Chondrocyte (in vitro differentiated cells): ENCODE measurements at places on chromosomes 2 and 18.

- no peak for DNase-seq
Observed at GRCh38 chr2:218036371-218036770, 32.7 kb upstream of the RUFY4 start.

DNA sequence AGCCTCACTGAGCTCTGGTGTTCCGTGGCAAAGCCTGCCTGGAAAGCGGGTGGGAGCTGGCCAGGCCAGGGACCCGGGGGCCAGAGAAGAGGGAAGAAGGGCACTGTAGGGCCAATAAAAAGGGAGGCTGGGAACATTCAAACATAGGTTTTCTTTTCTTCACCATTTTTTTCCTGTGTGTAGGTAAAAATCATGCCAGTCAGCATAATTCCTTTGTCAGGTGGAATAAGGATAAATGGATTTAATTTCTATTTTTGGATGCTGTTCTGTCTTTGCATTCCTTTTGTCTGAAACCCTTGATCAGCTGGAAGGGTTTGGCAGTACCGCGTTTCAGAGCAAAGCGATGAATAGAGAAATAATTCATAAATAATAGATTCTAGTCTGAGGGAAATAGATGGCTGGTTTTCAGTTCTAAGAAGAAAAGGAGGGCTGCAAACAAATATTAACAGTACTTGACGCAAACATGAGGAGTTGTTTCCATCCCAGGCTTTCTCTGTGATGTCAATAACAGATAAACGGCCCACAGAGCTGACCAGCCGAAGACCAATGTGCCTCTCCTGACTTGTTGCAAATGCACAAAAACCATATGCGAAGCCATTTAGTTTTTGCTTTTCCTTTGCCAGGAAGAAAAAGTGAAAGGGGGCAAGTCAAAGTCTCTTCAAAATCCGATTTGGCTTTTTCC is 384.4 kb downstream of the TSN start:
- no peak for DNase-seq

DNA sequence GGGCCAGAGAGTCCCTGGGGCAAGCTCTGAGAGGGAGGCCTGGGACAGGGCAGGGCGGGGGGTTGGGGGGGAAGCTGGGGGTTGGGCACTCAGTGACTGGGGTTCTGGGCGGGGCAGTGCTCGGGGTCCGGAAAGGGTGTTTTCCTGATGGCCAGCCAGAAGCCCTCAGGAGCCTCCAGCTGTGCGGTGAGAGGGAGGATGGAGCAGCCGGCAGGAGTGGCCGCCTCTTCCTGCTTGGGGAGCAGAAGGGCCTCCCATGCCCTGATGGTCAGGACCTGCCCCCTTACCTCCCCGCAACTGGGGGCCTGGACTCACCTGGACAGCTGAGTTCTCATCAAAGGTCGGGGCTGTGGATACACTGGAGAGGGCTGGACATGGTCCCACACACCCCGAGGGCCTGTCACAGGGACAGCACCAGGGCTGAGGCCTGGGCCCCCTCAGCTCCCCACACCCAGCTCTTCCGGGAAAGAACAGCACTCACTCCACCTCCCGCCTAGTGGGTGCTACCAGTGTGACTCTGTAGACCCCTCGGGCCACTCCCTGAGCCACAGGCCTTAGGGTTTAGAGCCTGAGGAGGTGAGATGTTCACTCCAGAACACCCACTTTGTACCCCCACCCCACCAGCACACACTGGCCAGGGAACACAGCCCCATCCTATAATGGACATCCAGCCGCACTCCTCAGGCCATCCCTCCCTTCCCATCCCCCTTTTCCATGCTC is 6.7 kb downstream of the SFTPB start:
- DNase-seq: no peak

- no peak for DNase-seq
Observed at GRCh38 chr2:220165401-220165800, 538.0 kb downstream of the SLC4A3 start.

DNA sequence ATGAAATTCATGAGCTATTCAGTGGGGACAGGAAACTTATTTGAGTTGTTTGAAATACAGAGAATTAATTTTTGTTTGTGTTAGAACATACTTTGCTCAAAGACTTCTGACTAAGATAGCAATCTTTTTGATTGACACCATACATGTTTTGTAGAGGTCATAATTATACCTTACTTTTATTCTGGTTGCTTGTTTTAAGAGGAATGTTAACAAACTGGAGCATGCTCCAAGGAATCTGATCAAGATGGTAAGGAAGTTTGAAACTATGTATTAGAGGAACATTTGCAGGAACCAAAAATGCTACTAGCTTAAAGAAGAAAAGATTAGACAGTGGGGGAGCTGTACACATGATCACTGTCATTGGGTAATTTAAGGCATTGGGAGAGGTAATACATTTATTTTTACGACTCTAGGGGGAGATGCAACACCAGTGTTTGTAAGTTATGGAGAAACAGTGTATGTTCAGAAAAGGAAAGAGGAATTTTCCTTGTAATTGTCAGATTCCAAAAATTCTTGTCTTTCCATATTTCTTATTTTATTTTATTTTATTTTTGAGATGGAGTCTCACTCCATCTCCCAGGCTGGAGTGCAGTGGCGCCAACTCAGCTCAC is 8.0 kb downstream of the AGFG1 start:
- no peak for DNase-seq

- no peak for DNase-seq
Observed at GRCh38 chr2:97963079-97963406, 32.7 kb downstream of the TMEM131 start.

DNA sequence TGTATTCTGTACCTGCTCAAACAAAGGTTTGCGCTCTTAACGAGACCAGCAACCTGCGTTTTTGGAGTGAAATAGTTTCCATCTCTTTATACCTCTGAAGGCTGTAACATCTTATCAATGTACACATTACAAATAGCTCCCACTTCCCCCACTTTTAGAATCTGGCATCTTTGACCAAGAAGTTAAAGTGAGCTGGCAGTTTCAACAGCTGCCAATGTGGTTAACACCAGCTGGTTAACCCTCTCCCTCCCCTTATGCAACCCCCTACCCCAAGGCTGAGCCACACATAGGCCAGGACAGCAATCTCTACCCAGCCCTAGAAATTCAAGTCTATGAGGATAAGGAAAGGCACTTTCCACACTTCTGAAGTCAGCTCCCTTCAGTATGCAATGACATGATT is 2.2 kb upstream of the SERTAD2 start:
- DNase-seq: no peak

DNA sequence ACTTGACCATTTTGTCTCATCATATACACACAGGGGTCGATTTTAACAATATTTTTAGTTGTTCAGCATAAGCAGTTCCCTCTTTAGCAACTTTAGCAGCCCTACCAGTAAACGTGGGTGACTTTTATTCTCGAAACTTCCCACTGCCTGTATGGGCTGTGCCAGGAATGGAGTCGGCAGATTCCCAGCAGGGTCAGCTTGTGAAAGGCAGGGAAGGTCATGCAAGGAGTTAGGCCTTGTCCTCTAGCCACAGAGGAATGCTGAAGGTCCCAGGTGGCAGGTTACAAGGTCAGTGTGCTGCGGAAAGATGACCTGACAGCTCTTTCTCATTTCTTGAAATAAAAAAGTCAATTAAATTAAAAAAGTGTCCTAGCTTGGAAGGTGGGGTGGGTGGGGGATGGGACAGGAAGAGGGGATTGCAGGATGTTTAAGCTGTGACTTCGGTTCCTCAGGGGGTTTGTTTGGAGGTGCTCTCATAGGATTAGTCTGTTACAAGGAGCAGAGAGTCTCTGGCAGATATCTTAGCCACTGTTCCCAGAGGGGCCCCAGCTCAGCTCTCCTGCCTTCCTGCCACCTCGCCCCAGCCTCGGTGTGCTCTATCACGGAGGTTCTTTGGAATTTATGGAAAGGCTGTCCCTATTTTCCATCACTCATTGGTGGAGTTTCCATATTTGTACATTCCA is 21.4 kb downstream of the DRC1 start:
- DNase-seq: peak; percentile 35

DNA sequence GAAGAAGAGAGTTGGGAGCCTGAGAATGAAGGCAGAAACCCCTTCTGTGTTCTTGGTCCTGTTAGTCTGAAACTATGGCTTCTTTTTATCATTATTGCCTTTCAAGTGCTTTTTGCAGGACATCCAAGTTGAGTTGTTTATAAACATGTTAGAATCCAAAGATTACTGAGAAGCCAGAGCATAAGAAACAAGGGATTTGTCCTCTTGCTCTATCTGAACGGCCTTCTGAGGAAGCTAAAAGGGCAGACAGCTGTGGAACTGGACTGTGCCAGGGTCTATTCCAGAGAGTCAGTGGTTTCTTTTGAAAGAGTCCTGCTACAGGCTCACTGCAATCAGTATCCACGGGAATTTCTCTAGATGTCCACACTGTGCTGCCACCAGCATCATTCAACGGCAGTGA is 86.6 kb downstream of the ARHGAP28 start:
- DNase-seq: no peak

DNA sequence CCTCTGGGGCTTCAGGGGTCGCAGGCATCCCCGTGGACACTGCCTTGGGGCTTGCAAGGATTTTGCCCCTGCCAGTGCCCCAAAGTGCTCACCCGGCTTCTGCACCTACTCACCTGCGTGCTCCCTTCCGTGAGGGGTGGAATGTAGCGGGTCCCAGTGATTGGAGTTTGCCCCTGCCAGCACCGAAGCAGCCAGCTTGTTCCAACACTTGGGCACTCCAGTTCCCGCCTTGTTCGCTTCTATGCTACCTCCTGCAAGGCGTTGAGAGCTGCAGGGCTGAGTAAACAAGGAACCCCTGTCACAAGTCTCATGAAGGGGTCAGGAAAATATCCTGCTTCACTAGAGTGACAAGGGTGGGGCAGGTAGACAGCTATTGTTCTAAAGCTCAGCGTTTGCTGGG is 631.5 kb downstream of the EPHA4 start:
- DNase-seq: peak; percentile 74

DNA sequence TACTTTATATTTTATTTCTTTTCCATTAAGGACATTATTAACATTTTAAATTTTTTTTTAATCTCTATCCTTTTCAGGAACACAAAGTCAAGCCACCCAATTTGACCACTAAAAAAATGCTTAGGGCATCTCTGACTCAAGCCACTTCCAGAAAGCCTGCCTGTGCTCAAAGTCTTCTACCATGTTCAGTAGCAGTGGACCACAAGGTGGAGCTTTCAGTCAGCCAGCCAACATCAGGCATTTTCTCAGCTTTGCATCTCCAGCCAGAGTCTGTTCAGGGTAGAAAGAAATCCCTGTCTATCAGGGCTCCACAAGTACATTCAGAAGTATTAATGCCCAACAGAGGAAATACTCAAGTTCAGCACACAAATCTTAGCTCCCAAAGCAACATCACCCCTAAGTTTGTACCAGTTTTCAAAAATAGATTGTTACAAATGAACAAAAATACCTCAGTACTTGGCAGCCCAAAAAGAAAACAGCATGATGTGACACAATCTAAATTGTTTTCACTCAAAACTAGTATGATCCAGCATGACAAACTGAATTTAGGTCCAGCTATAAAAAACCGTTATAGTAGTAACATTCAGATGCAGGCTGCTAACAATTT is 37.6 kb downstream of the C18orf63 start:
- DNase-seq: no peak

DNA sequence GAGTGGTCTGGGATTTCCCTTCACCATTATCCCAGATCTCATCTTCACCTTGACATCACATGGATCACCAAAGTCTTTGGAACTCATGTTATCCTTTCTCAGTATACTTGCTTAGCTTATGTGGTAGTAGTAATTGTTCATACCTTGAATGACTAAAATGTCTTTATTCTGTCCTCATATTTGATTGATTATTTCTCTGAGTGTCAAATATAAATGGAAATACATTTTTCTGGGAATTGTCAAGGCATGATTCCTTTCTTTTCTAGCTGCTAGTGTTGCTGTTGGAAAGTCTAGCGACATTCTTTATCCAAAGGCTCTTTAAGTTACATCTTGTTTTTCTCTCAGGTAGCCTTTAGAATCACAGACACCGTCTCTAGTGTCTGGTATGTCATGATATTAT is 334.4 kb downstream of the CMPK2 start:
- DNase-seq: no peak

- peak; percentile 71 for DNase-seq
Observed at GRCh38 chr2:1496359-1496821, 83.1 kb downstream of the TPO start.

- no peak for DNase-seq
Observed at GRCh38 chr2:160210599-160211138, 10.6 kb upstream of the ITGB6 start.

DNA sequence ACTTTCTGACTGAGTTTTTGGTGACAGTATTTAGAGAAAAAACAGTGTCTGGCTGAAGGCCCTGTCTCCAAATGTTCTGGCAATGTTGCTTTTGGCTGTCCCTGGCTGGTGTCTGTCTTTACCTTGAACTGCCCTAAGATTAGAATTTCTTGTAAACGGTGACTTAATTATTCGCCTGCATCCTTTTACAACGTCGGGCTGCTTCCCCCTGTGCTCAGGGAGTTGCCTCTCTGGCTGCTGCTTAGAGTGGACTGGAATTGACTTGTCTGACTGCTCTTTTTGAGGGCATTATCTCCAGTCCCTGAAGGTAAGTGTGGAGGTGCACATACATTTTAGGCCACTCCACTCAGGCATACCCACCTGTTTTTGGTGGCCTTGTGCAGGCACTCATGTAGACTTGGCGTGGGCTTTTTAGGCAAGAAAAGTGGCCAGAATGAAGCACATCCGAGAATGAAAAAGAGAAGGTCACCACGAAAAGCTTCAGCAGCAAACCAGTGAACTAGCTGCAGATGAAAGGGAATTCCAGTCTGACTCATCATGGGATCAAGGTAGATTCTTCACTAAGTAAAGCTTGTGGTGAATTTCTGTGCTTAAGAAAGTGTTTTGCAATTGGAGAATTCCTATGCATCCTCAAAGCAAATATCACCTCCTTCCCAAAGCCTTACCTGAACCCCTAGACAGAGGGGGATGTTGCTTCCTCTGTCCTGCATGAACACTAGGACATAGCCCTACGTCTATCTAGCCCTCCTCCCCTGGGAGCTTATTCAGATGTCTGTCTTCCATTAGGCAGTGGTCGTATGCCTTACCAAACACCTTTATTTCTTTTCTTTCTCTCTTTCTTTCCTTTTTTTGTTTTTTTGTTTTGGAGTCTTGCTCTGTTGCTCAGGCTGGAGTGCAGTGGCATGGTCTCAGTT is 230.3 kb upstream of the TRIB2 start:
- DNase-seq: no peak

GRCh38 chr2:227703961-227704360 is 13.9 kb downstream of the SLC19A3 start:
- DNase-seq: no peak

- DNase-seq: no peak
Observed at GRCh38 chr2:143988082-143988481, 531.8 kb downstream of the ZEB2 start.

DNA sequence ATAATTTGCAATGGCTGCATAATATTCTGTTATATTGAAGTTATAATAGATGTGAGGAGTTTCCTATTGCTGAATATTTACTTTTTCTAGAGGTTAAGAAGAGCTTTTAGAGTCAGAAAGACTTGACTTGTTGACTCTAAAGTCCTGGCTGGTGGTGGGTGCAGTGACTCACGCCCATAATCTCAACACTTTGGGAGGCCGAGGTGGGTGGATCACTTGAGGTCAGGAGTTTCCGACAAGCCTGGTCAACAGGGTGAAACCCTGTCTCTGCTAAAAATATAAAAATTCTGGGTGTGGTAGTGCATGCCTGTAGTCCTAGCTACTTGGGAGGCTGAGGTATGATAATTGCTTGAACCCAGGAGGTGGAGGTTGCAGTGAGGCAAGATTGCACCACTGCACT is 33.9 kb upstream of the ATIC start:
- no peak for DNase-seq
